Amniotic stem cell (primary cell): ENCODE measurements at places on chromosomes 11 and 22.

- DNase-seq: no peak
These were observed 67.2 kb downstream of the PPP2R1B start for GRCh38 chr11:111698852-111699559.

DNA sequence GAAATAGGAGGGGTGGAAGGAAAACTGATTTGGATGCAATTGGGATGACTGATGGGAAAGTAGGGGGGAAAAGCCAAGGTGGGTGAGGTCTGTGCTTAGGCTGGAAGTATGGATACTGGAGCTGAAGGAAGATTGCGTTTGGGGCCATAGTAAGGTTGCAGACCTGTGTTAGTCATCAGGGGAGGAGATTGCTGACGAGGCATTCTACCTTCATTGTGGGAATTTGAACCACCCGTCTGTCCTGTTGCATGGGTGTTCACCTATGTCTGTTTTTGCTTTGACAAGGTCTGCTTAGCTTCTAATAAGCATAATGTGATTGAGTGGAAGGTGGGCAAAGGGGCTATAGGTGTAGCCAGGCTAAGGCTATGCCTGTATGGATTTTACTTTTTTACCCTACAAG, 323.8 kb downstream of the BLID start:
- no peak for DNase-seq

DNA sequence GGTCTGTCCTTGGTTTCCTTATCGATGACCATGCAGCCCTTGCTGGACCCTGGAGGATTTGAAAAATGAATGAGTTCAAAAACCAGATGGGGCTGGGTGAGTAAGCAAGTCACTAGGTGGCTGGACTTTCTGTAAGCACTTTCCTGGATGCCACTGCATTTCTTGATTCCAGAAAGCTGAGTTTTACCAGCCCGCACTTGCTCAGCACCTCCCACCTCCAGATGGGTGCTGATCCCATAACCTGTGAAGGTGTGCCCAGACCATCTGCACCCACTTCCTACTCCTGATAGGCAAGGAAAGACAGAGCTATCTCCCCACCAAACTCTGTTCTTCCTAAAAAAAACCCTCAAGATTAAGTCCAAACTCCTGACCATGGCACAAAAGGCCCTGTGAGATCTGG, 21.1 kb downstream of the ASCC2 start:
- no peak for DNase-seq

DNA sequence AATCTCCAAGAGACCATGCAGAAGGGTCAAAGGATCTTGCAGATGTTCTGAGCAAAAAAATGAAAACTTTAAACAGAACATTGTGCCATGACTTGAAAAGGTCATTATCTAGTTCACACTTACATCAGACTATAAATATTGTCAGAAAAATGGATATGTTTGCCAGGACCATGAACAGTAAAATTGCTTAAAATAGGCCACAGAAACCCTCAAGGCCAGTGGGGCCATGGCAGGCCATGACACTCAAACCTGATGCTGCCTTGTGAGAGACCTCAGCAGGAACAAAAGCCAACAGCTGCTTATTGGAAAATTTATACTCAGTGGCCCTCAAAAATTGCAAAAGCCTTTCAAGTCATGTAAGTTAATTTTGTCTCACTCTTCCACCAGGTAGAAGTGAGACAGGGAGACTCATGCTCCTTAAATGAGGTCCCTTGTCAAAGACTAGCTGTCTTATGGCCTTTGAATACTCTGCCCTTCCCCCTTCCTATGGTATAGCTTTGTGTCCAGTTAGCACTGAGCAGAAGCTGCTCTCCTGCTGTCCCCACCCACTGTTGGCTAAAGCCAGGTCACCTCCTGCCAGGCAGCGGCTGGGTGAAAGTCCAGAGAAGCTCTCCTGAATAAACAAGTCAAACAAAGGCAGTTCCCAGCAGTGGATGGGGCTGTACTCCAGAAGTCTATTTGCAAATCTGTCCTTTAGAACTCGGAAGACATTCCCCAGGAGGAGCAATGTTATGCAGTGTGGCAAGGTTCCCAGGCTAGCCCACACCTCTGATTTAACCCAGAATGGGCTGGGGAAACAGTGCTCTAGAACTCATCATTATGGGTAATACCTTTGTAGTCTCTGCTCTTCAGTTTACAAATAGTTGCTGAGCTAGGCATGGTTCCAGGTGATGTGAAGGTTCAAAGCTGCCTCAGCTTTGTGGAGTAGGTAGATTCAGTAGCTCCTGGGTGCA, 21.4 kb downstream of the ADM start:
- no peak for DNase-seq

GRCh38 chr11:65087216-65087615, 3.2 kb downstream of the ZFPL1 start:
- DNase-seq: no peak
